ENCODE measurements at places on chromosomes 7 and 10.

GRCh38 chr7:72435366-72435765 is 23.2 kb upstream of the CALN1 start:
- DNase-seq: no peak

- DNase-seq: no peak
Observed at GRCh38 chr10:103763374-103764202, 91.8 kb downstream of the SH3PXD2A start.

- DNase-seq: no peak
Observed at GRCh38 chr7:25083201-25083600, 41.9 kb downstream of the CYCS start.

- no peak for DNase-seq
Observed at GRCh38 chr10:132585732-132586722, 48.4 kb downstream of the INPP5A start.

- no peak for DNase-seq
Observed at GRCh38 chr10:12844811-12845483, 156.6 kb downstream of the CCDC3 start.

GRCh38 chr7:108454674-108455550 is 1.3 kb downstream of the NRCAM start:
- no peak for DNase-seq

GRCh38 chr7:141073173-141073640 is 657 bp upstream of the TMEM178B start:
- DNase-seq: no peak

DNA sequence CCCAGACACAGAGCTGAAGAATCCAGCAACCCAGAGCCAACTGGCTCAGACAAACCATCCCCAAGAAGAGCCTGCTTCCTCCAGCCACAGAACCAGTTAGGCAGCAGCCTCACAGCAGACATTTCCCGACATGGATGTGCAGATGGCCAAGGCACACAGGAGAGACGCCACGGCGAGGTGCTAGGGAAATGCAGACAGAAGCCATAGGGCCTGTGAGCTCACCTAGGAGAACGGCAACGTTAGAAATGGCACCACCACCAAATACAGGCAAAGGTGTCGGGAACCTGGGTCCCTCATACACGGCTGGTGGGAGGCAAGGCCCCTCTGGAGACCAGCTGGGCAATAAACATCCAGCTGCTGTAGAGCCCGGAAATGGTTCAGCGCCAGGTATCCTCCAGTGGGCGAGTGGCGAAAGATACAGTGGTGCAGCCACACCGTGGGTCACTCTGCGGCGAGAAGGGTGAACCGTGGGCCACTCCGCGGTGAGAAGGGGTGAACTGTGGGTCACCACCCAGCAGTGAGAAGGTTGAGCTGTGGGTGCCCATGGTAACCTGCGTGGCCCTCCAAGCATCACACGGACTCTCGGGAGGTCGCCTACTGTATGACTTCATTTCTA is 31.2 kb downstream of the JAKMIP3 start:
- no peak for DNase-seq

GRCh38 chr10:75283671-75284470 is 48.1 kb upstream of the COMTD1 start:
- no peak for DNase-seq

GRCh38 chr7:117164620-117165019 is 158.2 kb downstream of the WNT2 start:
- DNase-seq: no peak

GRCh38 chr7:110853263-110853662 is 237.7 kb upstream of the LRRN3 start:
- DNase-seq: no peak

DNA sequence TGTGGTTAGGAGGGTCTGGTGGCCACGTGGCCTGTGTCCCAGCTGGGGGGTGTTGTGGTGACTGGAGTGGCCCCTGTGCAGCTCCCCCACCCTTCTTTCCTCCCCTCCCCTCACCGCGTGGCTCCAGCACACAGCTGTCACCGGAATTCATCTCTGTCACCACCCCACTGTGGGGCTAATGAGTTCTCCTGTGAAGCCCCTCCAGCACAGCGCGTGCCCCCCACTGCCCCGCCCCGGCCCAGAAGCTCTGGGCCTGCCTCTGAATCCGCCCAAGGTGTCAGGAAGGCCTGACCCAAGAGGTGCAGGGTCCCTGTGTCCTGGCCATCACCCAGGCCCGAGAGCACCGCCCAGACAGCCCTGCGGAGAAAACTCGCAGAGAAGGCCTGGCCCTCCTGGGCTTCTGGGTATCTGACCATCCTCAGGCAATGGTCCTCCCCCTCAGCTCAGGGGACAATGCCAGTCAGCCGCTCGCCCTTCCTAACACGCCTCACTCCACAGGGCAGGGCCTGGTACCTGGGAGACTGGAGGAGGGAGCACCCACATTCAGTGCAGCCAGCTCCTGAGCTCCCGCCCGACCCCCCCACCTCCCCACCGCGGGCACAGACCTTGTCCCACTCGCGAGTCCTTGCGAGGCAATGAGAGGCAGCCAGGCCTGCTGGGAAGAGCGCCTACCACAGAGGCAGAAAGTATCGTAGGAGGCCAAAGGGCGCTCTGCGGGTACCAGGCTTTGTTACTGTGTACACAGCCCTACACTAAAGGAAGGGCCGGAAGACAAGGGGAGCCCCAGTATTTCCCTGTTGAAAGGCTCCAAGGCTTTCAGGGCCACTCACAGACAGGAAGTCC is 38.2 kb downstream of the GBX1 start:
- DNase-seq: no peak

DNA sequence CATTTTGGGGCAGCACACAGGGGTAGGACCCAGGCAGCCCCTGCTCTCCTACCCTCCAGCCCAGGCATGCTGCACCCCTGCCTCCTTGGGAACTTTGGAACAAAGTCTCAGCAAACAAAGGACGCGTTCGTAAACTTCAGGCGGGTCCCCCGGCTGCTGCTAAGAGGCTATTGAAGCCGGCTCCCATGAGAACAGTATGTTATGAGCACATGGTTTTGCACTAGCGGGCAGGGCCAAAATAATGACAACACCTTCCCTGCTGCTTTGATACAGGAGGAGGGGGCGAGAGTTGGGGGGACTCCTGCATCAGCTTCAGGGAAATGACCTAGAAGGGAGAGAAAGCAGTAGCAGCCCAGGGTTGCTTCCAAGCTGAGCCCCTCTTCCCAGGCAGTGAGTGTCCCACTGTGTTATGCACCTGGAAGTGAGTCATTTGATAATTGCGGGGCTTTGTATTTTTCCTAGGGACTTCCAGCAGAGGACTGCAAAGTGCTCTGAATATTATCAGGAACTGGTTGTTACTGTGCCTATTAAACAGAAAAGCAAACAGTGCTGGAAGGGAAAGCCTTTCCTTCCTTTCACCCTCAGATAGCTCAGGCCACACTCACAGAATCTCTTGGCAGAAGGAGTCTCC is 6.9 kb downstream of the ITPRIP start:
- no peak for DNase-seq

DNA sequence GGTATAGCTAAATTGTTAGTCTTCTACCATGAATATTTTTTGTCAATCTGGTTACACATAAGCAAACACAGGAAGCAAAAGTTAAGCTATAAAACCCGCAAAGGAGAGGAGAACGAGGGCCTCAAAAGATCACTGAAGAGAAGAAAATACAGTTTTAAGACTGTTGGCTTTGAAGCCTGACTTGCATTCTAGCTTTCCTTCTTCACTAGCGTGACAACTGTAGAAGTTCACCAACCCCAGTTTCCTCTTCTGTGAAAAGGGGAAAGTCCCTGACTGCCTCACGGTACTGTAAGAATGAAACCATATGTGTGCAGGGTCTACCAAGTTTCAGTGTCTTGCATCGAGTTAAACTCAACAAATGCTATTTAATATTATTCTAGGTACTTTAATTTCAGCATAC is 7.5 kb upstream of the LRRN3 start:
- no peak for DNase-seq

- no peak for DNase-seq
Observed at GRCh38 chr10:106440355-106440754, 724.2 kb downstream of the SORCS1 start.

DNA sequence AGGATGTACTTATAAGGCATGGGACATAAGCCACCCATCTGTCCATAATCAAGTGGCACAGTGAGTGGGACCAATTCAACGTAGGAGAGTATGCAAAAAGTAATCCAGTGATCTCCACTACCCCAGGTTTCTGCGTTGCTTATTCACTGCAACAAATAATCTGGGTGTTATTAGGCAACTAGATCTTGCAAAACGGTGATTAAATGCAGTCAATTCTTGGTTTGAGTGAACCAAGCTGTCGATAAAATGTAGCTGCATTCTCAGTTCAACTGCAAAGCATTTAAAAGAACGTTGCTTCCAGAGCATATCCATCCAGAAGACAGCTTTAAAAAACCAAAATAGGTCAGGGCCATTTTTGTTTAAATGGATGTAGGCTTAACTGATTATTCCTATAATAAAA is 5.0 kb downstream of the LSMEM1 start:
- no peak for DNase-seq

DNA sequence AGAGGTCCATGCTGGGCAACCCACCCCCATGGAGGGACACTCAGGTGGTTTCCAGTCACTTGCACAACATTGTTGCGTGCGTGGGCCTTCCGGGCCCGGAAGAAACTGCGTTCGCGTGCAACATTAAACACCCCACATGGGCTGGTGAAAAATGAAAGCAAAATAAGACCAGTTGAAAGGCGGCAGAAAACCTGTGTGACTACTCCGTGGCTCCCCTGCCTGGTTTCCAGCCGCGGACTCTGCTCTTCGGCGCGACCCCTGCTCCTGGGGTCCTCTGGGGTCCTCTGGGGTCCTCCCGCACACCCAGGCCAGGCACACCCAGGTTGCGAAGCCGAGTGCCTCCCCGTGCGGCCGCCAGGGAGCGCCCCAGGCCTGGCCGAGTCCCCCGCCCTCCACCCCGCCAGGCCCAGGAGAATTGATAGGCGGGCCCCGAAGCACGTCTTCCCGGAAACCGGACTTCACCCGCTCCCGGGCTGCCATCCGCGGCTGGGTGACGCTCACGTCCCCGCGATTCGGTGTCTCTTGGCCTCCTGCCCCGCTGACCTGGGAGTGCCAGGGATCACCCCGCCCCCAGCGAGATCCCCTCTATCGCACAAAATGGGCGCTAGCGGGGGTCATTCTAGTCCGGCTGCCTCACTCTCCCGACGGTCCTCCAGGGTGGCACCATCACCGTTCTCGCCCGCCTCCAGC is 1.9 kb upstream of the SH2D4B start:
- peak; percentile 57 for DNase-seq

GRCh38 chr10:15324113-15324512 is 47.0 kb downstream of the FAM171A1 start:
- DNase-seq: no peak

- no peak for DNase-seq
Observed at GRCh38 chr10:19817231-19817933, 1.1 kb downstream of the PLXDC2 start.

GRCh38 chr7:24403557-24403956 is 119.6 kb downstream of the NPY start:
- no peak for DNase-seq

- DNase-seq: no peak
Observed at GRCh38 chr10:124663228-124663627, 81.0 kb downstream of the FAM53B start.

DNA sequence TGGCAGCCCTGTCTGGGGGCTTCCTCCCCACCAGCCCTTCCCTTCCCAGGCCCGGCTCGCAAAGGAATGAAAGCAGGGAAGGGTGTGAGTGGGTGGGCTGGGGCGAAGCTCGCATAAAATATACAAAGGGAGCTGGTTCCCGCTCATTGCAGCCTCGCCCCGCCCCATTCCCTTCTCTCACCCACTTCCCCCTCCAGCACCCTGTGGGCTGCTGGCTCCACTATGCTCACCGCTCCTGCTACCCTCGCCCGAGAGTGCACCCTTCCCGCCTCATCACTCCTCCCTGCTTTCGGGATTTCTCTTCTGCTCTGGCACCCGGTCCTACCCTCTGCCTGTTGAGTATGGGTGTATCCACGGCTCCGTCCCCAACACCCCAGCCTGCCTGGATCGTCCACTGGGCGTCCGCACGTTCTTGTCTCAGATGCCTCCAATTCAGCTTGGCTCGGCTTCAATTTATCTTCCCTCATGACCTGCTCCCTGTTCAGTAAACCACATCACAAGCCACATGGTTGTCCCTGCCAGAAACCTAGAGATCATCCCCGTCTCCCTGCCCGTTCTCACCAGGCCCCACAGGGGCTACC is 14.4 kb upstream of the TTYH3 start:
- DNase-seq: no peak

DNA sequence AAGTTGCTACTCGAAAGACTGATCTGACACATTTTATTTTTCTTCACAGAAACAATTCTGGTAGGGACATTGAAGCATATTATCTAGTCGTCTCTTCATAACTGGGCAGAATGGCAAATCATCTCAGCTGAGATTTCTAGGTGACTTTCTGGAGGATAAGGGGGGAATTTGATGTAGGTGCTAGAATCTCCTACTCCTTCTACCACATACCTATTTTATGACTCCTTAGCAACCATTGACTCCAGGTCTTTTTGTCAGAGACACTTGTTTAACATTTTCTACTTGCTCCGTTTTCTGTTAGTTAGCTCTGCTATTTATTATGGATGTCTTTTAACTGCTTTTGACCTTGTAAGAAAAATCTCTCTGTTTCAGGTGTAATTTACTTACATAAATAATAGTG is 380.9 kb upstream of the SEMA3C start:
- DNase-seq: no peak

- no peak for DNase-seq
Observed at GRCh38 chr7:43077285-43077684, 35.2 kb upstream of the HECW1 start.

- no peak for DNase-seq
Observed at GRCh38 chr10:67819768-67820204, 18.2 kb downstream of the DNAJC12 start.

DNA sequence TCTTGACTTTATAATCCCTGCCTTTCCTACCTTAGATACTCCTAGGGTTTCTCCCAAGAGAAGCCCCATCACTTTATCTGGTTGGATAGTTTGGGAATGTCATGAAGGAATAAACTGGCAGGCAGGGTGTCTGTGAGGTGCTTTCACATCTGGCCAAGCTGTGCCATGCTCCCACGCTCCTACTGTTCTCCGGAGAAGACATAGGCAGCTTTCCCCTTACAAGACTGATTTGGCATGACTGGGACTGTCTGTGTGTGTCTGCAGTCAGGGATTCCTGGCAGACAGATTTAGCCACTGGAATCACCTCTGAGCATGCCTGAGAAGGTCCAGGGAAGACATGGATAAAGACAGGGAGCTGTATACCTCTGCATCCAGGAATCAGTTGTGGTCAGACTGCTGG is 45.3 kb downstream of the HK1 start:
- DNase-seq: no peak

GRCh38 chr7:7867846-7868571 is 100.6 kb upstream of the GLCCI1 start:
- DNase-seq: no peak

DNA sequence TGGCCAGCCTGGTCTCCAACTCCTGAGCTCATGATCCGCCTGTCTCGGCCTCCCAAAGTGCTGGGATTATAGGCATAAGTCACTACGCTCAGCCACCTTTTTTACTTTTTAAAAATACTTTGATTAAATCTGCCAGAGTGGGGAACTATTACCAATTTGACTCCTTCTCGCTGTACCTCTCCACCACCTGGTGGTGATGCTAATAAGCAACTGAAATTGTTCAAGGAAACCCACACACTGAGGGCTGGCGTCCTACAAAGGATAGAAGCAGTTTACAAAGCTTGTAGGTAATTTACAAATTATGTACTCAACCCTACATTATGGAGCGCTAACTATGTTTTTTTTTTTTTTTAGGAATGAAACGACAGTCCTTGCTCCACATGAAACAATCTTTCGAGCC is 111.1 kb downstream of the CPED1 start:
- DNase-seq: no peak
